ENCODE measurements at places on chromosomes 12 and 14.

- no peak for DNase-seq
Observed at GRCh38 chr14:31340297-31341063, 79.9 kb downstream of the HEATR5A start.

GRCh38 chr12:101710288-101710687, 12.8 kb downstream of the CHPT1 start:
- DNase-seq = no peak

DNA sequence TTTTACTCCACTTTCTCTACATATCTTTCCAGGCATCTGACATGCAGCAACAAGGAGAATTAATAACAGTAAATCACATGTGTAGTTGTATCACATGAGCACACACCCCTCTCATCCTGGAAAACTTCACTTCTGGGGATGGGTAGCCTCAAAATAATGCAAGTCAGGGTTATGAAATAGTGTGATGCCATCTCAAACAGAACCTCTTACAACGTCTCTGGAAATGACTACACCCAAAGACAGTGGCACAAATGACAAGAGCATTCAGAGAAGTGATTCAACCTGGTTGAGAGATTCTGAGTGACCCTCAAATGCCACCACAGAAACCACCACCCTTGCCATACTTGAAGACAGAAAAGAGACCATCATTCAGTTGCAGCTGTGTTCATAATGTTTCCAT, 2.8 kb downstream of the DIO2 start:
- DNase-seq = no peak

- no peak for DNase-seq
Observed at GRCh38 chr12:89261982-89262381, 90.3 kb downstream of the DUSP6 start.

DNA sequence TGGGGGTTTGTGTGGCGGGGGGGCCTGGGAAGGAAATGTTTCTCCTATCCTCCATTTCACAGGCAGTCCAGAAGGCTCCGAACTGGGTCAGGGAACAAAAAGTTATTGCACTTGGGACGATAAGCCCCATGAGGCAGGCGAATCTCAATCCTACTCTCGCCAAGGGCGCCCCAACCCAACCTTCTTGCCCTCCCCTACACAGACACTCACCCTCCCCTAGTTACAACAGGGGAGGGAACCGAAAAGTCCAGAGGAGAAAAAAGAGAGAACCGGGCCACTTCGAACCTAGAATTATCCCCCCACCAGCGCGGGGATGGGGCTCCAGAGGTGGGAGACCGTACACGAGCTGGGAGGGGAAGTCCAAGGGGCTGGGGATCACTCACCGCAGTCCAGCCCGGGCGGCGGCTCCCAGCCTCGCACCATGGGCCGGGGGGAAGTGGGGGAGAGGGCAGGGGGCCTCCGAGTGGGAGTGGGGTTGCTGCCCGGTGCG, 357 bp downstream of the HOMEZ start:
- no peak for DNase-seq

- no peak for DNase-seq
Observed at GRCh38 chr12:17778242-17778641, 311.8 kb downstream of the RERGL start.

DNA sequence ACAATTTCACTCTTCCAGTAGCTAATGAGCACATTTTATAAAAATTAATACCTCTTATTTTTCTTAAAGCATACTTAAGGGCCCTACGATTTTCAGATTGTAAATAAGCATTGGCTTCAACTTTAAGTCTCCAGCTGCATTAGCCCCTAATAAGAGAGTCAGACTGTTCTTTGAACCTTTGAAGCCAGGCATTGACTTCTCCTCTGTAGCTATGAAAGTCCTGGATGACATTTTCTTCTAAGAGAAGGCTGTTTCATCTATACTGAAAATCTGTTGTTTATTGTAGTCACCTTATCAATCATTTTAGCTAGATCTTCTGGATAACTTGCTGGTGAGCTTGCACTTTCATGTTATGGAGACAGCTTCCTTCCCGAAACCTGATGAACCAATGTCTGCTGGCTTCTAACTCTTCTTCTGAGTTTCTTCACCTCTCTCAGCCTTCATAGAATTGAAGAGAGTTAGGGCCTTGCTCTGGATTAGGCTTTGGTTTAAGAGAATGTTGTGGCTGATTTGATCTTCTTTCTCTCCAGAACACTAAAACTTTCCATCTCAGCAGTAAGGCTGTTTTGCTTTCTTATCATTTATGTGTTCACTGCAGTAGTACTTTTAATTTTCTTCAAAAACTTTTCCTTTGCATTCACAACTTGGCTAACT, 377.1 kb upstream of the RGS6 start:
- DNase-seq = no peak

GRCh38 chr14:104169699-104170479, 31.5 kb downstream of the KIF26A start:
- DNase-seq = no peak

DNA sequence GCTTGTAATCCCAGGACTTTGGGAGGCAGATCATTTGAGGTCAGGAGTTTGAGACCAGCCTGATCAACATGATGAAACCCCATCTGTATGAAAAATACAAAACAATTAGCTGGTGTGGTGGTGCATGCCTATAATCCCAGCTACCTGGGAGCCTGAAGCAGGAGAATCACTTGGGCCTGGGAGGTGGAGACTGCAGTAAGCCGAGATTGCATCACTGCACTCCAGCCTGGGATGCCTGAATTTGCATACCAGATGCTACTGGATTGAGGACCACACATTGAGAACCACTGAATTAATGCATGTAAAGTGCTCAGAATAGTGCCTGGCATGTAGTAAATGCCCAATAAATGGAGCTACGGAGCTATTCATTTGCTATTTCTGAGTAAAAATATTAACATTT, 14.9 kb upstream of the MYH7 start:
- no peak for DNase-seq

DNA sequence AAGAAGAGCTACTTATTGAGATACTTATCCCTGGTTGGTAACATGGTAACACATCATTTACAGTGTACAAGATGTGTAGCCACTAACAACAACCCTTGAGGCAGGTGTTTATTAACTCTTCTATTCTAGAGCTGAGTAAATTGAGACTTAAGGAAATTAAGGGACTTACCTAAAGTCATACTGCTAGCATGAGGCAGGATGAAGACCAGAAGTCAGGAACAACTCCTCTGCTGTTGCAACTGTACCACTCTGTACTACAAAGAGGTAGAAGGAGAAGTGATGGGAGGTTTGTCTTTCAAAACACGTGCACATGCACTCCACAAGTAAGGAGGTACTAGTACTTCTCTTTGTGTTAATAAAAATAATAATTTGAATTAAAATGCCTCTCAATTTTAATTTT, 79.9 kb downstream of the LLPH start:
- no peak for DNase-seq

GRCh38 chr14:89765346-89765745, 189.2 kb downstream of the EFCAB11 start:
- no peak for DNase-seq

DNA sequence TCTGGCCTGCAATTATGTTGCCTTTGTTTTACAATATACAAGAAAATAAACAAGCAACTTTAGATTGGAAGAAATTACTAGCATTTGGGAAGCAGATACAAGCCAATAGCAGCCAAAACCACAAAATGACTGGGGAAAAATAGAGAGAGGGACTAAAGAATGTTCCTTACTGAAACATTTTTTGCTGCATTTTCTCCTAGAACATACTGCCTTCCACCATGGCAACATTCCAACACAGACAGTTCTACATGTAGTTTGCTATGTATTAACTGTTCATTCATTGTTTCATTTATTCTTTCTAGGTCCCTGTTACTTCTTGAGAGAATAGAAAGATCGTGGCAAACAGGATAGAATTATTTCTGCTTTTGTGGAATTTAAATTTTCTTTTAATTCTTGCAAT, 530.2 kb downstream of the RPS29 start:
- DNase-seq = peak; percentile 62

DNA sequence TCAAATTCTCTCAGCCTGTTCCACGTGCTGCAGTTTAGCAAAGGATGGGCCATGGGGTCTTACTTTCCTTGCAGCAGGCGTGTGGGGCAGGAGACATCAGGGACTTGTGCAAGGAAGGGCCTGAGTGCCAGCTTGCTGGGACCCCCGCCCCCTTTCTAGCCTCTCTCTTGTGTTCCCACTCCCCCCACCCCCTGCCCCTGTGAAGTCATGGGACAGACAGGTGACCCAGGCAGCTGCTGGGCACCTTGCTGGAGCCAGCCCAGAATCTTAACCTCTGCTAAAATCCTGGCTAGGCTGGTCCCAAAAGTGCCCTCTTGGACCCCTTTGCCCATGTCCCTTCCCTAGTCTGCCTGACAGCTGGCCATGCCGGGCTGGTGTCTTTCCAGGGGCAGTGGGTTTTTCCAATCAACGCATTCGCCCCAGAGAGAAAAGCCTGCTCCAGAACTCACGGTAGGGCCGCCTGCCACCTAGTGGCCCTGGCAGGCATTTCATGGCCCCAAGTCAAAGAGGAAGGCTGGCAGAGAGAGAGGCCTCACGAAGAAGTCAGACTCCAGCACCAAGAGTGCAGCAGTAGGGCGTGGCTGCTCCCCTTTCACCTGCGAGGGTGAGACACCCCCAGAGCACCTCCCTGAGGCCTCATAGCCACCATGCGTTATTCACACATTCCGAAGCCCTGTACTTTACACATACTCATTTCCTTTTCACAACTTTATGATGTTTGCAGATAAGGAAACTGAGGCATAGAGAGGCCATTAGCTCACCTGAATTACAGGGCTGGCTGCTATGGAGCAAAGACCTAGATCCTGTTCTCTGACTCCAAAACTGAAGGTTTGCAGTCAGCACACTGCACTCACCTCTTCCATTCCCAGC, 67.4 kb downstream of the LGMN start:
- peak; percentile 73 for DNase-seq
